ENCODE measurements at places on chromosomes 1 and 21.

- DNase-seq = no peak
These were observed 118.2 kb downstream of the MAGI3 start for GRCh38 chr1:113508364-113509164.

DNA sequence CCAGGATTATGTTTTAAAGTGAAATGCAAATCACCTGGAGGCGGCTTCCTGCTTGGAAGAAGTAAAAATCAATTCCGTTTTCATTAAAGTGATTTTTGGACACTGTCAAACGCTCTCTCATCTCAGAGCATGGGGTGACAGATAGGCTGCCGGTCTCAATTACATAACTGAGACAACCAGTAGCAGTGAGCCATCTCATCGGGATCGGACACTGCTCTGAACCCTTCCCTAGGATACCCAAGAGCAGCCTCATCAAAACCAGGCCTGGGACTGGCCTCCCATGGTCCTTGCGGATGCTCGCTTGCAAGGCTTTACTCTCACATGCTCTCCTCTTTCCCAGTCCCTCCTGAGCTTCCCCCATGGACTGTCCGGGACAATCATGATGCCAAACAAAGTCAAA, 12.1 kb downstream of the KCND3 start:
- DNase-seq = no peak

DNA sequence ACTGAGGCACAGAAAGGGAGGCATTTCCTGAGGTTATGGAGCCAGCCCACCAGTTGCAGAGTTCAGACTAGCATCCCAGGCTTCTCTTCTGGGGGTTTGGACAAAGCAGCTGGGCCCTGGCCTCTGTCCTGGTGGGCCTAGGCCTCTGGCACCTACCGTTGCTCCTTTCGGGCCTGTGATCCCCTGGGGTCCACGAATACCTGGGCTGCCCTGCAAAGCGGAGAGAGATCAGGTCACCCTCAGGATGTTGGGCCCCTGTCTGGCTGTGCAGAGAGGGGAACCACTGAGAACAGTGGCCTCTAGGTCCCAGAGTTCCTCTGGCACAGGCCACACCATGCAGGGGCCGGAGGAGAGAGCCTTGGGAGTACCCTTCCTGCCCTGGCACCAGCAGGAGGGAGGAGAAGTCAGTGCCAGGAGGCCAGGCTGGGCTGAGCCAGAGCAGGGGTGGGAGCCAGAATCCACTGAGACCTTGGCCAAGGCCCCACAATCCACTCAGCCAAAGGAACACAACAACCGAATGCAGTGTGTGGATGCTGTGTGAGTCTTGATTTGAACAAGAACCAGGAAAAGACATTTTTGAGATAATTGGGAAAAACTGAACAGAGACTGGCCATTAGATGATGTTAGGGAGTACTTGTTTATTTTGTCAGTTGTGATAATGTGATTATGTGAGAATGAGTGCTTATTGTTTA, 8.9 kb downstream of the COL9A2 start:
- DNase-seq = no peak

GRCh38 chr1:208101661-208102431, 142.3 kb downstream of the PLXNA2 start:
- no peak for DNase-seq

DNA sequence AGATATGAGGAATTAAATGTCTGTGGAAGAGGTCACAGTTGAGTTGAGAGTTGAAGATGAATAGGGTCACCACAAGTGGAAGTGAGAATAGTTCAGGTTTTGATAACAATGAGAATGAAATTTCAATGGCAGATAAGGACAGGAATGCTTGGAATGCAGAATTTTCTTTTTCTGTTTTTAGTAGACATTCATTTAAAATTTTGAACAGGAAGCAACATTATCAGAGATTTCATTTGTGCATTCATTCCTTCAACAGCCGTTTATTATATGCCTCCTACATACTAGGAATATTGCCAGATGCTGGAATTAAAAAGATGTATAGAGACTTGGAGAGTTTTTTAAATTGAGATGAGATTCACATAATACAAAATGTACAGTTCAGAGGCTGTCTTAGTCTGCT, 126.8 kb downstream of the ITSN1 start:
- DNase-seq = no peak

GRCh38 chr1:76548513-76549100, 318.7 kb upstream of the ST6GALNAC5 start:
- no peak for DNase-seq

GRCh38 chr1:42934541-42935312, 23.9 kb downstream of the SLC2A1 start:
- no peak for DNase-seq

DNA sequence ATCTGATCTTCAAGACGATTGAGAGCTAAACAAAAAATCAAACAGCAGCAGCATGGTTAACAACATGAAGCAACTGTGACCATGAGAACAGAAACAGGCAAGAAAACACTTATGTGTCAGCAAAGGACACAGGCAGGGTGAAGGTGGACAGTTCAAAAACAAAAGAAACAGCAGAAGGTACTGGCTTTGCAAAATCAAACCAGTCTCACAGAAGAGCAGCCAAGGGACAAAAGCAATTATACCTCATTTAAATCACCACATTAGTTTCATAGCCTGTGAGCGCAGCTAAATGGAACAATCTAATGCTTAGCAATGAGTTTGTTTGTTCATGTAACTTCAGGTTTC, 59.1 kb downstream of the CAPN2 start:
- no peak for DNase-seq

Measured in thoracic aorta (tissue), 2 donors.